ENCODE measurements at places on chromosomes 1 and 21.

DNA sequence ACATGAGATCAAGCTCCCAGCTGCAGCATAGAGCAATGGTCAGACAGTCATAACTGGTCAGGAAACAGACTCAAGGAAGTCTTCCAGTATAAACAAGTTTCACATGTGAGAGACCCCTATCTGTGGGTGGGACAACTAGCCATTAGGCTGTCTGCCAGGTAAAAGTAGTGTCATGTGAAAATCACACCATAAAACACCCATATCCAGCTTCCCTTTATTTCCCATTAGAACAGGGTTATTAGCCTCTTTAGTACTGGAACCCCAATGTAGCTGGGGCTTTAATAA is 426.7 kb downstream of the KCNT2 start:
- DNase-seq = no peak

DNA sequence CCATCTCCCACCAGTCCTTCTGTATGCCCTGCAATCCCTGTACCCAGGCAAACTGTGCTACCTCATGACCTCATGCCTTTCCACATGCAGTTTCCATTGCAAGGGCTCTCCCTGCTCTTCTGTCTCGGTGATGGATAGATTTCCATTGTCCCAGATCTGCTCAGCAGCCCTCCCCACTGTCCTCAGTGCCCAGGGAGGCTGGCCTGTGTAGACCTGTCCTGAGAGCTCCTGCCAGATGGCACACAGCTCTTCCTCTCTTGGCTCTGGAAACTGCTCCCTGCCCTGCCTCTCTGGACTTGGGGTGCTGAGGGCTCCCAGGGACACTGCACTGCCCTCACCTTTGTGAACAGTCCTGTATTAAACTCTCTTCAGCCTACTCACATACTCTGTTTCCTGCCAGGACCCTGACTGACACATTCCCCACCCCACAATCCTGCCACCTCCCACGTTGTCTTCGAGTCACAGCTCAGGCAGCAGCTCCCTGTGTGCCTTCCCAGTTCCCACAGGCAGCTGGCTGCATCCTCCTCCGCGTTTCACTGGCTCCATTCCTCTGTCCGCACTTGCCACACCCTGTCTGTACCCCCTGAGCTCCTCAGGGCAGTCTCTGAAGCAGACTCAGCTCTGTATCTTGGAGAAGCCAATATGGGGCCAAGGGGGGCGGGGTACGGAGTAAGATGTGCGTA is 57.0 kb downstream of the SPATA46 start:
- no peak for DNase-seq

GRCh38 chr1:156581661-156582387 is 2.3 kb downstream of the TTC24 start:
- DNase-seq = no peak

GRCh38 chr1:244583358-244583982 is 69.5 kb upstream of the DESI2 start:
- DNase-seq = no peak

GRCh38 chr1:64318428-64318827 is 115.0 kb downstream of the UBE2U start:
- no peak for DNase-seq

DNA sequence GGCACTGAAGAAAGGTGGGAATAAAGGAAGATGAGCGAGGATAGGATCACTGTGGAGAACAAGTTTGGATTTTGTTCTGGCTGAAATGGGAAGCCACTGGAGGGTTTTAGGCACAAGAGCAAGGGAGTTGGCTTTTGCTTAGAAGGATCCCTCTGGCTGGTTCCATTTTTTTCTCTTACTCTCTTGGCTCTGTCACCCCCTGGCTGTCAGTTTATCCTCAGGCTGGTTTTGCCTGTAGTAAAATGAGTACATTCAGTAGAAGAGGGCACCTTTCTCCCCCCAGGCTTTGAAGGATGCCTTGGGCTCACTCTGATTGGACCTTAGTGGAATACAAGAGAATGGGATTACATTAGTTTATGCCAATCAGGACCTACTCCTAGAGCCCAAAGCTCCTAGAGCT is 17.1 kb downstream of the CACHD1 start:
- DNase-seq = no peak

GRCh38 chr1:162072740-162073139 is 3.2 kb downstream of the NOS1AP start:
- DNase-seq = no peak

DNA sequence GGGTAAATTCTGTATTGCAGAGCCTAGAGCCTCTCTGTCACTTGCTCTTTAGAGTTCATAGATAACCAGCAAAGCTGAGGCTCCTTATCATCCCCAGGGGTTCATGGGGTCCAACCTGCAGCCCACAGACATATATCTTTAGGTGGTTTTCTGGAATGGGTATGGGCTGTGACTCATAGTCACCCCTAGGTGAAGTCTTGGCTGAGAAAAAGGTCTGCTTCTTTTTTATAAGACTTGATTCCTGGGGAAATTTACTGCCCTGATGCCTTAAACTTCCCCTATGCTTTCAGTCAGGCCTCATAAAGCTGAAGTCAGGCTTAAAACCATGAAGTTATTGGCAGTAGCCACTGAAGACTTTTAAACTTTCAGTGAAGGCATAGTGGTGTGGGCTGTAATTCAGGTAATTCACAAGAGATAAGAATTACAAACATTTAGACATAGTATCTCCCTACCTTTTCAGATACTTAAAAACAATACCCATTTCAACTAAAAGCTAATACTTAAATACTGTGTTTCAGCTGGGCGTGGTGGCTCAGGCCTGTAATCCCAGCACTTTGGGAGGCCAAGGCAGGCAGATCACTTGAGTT is 46.8 kb downstream of the MACO1 start:
- DNase-seq = no peak

GRCh38 chr1:231695439-231696255 is 69.1 kb downstream of the DISC1 start:
- DNase-seq = no peak

DNA sequence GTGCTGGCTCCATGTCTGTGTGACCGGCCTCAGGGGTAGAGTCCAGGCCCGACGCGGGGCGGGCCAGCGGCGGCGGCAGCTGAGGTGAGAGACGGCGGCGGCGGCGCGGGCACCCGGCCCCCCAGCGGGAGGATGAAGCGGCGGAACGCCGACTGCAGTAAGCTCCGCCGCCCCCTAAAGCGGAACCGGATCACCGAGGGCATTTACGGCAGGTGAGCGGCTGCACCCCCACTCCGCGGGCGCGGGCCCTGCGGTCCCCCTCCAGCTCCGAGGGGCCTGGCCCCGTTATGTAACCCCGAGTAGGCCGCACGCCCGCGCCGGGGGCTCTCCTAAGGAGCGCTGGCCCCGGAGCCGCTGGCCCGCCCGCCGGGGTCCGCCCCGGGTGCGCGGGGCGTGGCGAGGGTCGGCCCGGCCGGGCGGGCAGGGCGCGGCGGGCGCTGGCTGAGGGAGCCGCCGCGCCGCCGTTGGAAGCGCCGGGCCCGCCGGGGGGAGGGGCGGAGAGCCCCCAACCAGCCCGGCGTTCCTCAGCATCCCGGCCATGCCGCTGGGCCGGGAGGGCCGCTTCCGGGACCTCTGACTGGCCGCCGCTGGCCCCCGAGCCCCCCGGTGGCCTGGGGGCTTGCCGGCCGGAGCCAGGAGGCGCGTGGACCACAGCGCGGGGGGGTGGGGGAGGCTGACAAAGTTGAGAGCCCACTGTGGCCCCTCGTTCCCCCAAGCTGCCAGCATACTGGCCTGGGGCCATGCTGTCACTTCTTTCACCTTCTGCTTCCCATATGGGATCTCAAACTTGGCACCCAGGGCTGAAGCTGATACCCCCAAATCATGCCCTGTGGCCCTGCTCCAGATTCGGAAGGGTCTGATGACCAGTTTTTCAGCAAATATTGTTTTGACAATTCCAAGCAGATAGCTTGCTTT is 527 bp downstream of the MACO1 start:
- DNase-seq = no peak

GRCh38 chr21:45644041-45644906 is 749 bp downstream of the PCBP3 start:
- DNase-seq = peak; percentile 20

DNA sequence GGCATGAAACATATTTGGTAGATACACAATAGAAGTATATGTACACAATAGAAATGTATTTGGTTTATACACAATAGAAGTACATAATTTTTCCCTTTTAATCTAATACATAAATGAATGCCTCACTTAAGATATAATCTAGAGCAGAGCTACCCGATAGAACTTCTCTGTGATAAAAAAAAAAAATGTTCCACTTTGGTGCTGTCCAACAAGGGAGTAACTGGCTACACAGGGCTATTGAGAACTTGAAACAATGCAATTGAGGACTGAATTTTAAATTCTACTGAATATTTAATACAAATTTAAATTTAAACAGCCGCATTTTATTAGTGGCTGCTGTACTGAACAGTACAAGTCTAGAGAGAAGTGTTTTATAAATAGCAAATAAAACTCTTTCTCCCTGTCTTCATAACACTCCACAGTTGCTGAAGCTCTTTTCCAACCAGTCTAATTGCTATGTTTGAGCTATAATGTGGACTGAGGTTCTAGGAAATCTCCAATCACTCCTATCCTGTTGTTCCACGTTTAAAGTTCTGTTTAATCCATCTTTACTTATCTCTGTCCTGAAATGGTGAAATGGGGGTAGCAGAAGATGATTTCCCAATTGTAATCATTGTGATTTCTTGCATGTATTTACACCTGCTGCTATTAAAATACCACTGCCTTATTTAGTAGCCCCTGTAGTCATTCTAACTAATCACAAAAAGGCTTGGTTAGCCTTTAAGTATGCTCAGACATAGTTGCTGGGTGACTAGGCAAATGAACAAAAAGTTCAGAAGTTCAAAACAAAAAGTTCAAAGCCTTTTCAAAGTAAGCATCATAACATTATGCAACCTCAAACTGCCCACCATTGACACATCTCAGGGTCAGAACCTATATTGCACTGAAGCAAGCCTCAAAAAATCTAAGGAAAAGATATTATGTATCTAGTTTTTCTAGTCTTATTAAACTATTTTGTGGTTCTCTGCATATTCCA is 192.3 kb upstream of the C1orf87 start:
- no peak for DNase-seq

GRCh38 chr1:30353637-30354036 is 369.7 kb downstream of the MATN1 start:
- DNase-seq = peak; percentile 42
